ENCODE measurements at places on chromosomes 2 and 18. TPM values are rescaled to one million over a fixed set of nuclear protein-coding genes. Genes with fewer than 3 reads are reported as not detected.

Gene CDK15
- 1.3 TPM for total RNA-seq

Gene CIDEA
- 0.14 TPM for total RNA-seq

Gene FTCDNL1
- 0.43 TPM for total RNA-seq

Gene DOK1
- total RNA-seq = 9.2 TPM

Gene PXDN
- total RNA-seq = 471 TPM
